ENCODE measurements at places on chromosomes 2 and 18.

- no peak for DNase-seq
These were observed 100.1 kb upstream of the APCDD1 start for GRCh38 chr18:10354241-10354811.

- no peak for DNase-seq
These were observed 61.5 kb downstream of the FARP2 start for GRCh38 chr2:241417626-241418025.

DNA sequence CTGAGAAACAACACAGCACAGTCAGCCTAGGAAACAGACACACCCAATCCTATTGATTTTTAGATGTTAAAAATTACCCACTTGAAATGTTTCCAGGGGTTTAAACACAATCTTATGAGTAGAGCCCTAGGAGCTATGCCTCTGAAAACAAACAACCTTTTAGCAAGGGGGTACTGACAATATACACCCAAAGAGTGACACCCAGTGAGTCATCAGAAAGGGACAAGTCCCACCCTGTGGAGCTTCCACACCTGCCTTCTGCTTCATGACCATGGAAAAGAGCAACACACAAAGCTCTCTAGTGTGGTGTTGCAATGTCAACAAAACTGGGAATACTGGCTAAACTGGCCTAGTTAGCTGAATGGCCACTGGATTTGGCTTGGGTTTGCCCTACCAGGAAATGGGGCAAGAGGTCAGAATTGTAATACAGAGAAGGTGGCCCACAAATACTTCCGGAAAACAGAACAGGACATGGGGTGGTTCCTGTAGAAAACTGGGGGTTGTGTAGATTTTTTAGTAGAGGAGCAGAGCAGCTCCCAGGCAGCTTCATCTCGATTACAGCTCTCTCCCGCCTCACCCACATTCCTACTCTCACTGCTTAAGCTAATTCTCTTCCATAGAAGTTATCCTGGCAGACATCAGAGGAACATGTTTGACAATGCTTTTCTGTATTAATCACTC, 98.2 kb downstream of the GAREM1 start:
- no peak for DNase-seq

GRCh38 chr2:59910166-59910565, 643.3 kb downstream of the BCL11A start:
- no peak for DNase-seq

- DNase-seq = no peak
These were observed 8.2 kb downstream of the ARHGAP25 start for GRCh38 chr2:68742626-68743415.

DNA sequence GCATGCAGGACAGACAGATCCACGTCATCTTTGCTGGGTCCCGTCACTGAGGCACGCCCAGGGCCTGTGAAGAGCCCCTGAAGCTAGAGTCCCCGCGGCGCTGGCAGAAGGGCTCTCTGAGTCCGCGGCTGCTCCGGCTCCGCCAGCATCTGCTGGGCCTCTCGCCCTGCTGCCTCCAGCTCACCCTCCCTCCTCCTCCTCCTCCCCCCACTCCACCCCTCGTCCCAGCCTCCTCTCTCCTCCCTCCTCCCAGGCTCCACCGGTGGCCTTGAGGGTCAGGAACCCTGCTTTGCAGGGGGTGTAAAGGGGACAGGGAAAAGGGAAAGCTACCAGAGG, at the start of gene TNS1:
TSS of gene TNS1 (minus strand) at position 151 of the 336 bp plus-strand sequence. CDS start at position 28, 123 bp downstream.
- DNase-seq = no peak

- DNase-seq = no peak
These were observed 178.2 kb downstream of the ANAPC1 start for GRCh38 chr2:111705711-111706336.

Data from stimulated activated CD4-positive, alpha-beta T cell treated with anti-CD3 and anti-CD28 coated beads, TNF-alpha, amount 100 ng/mL, for 48 hours (primary cell).